ENCODE measurements at places on chromosomes 5 and 9.

DNA sequence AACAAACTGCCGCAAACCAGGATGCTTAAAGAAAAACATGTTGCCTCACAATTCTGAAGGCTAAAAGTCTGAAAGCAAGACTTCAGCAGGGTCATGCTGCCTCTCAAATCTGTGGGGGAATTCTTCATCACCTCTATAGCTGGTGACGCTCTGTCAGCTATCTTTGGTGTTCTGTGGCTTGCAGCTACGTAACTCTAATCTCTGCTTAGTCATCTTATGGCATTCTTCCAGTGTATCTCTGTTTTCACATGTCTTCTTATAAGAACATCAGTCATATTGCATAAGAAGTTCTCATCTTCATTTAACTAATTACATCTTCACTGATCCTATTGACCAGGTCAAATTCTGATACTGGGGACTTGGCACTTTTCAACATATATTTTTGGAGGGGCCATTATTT, 243.0 kb downstream of the CDH10 start:
- DNase-seq: no peak

- DNase-seq: no peak
These were observed 117.2 kb downstream of the GADD45G start for GRCh38 chr9:89721971-89722530.

- peak; percentile 41 for DNase-seq
These were observed 38.9 kb downstream of the SERINC5 start for GRCh38 chr5:80216753-80217596.

DNA sequence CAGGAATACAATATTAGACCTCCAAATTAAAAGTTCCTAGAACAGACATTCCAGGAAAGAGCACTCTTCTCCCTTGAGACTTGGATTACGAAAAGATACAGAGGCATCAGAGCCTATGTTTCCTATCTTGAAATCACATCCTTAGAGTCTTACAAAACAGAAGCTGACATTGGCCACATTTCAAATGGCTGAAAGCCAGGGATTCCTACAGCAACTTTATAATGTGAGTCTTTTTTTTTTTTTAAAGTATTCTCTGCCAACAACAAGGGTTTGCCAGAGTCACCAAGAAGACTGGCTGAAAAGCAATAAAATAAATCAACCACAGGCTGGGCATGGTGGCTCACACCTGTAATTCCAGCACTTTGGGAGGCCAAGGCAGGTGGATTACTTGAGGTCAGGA, 63.1 kb downstream of the TRPM6 start:
- DNase-seq: no peak

GRCh38 chr5:167820101-167820990, 471.1 kb upstream of the WWC1 start:
- no peak for DNase-seq

GRCh38 chr5:36310138-36310537, 8.4 kb upstream of the RANBP3L start:
- DNase-seq: no peak

- no peak for DNase-seq
These were observed 83.2 kb downstream of the DIRAS2 start for GRCh38 chr9:90559075-90560073.

DNA sequence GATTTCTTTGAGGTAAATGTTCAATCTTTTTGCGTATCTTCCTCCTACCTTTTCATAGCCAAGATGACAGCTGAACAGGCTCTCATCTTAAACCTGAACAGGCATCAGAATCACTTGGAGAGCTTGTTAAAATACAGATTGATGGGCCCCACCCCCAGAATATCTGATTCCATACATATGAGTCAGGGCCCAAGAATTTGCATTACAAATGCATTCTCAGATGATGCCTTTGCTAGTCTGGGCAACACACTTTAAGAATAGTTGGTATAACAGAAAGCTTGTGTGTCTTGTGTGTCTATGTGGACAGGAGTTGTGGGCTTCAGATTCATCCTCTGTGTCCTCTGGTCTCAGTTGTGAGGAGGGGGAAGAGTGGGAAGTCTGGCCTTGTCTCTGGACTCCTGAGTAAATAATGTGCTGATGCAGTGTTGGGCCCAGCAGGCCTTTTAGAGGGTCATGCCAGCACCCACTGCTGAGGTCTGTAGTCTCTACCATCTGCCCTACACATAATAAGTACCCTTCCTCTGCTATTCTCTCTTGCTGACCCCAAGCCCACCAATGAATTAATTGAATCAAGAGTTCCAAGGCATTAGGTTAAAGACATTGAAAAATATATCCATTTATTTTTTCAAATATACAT, 43.1 kb downstream of the PTCD2 start:
- DNase-seq: no peak

DNA sequence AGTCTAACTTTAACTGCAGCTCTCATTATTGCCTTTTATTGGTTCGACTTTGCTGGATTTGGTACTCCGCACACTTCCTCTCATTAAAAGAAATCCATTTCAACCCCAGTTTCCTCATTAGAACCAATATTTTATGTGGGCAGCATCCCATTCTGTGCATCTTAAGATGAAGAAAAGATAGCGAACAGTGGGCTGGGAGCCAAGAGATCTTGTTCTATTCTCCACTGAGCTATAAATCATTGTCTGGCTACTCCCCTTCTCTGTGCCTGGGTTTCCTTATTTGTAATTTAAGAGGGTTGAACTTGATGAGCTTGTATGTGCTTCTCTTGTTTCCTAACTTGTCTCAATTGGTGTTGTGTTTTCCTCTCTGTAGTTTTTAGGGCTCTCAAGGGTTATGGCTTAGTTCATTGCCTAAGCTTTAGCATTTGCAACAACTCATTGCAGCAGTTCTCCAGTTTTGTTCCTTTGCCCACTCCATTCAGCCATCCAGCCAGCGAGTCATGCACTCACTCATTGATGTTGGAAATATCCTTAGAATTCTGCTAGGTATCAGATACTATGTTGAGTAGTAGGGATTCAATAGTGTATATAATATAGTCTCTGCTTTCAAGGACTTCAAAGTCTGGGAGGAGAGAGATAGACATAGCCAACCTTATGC, 273.3 kb upstream of the TNC start:
- no peak for DNase-seq

DNA sequence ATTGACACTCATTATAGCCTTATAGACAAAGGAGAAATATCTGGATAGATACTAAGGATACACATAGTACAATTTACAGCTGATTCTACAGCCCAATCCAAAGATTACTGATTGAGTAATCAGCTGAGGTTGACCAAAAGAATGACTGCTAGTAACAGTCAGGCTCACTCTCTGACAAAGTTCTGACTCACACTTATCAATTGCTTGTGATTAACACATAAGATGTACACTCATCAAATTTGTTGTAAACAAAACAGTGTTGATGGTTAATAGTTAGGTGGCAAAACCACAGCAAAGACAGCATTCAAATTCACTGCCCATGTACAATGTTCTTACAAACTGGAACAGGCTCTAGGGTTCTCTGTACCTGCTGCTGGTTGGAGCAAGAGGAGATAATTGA, 422.7 kb downstream of the TLE1 start:
- DNase-seq: no peak

GRCh38 chr5:81147011-81147885, 85.9 kb upstream of the CKMT2 start:
- no peak for DNase-seq

GRCh38 chr5:157469073-157469472, 9.1 kb downstream of the NIPAL4 start:
- peak; percentile 16 for DNase-seq

- no peak for DNase-seq
These were observed 103.1 kb upstream of the SLC44A1 start for GRCh38 chr9:105141146-105141975.

GRCh38 chr5:44884036-44884435, 75.3 kb downstream of the MRPS30 start:
- no peak for DNase-seq

GRCh38 chr5:130074820-130075219, 170.6 kb downstream of the CHSY3 start:
- DNase-seq: no peak

DNA sequence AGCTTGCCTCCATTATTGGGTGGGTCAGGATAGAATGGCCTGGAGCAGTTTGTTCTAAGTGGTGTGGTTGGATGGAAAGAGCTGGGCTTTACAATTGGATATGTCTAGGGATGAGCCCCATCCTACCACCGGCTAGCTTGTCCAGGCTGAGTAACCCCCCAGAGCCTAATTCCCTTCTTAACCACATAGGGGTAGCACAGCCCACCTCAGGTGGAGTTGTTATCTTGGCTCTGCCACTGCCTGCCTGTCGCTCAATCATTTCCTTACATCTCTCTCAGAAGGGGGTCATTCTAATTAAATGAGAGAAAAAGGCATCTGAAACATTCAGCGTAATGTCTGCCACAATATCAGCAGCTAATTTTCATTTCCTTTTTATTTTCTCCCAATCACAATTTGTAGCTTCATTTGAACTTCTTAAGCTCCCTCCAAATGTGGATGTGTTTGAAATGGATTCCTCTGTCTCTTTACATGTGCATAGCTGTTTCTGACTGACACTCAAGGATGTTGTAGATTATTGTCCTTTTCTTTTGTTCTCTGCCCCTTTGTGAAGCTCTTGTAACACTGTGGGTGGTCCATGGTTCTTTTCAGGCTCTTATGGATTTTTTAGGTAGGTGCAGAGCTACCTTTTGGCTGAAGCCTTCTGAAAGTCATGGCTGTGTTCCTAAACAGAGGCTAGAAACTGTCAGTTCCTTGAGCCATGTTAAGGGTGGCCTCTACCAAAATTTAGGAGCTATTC, 383.1 kb upstream of the KLF4 start:
- no peak for DNase-seq

- no peak for DNase-seq
These were observed 564.7 kb downstream of the CDH10 start for GRCh38 chr5:24080046-24080445.

GRCh38 chr5:126875303-126875785, 98.4 kb downstream of the LMNB1 start:
- no peak for DNase-seq

DNA sequence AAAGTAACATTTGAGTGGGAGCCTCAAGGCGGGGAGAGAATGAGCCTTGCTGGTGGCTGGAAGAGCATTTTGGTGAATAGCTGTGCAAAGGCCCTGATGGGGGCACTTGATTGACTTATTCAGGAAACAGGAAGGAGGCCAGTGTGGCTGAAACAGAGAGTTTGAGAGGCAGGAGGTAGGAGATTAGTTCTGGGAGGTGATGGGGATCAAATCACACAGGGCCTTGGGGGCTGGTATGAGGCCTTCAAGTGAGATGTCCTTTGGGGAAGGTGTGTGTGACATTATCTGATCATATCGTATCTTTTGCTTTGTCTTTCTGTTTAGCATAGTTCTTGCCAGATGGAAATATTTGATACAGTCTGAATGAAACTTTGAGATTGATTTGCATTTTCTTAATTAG, 172.3 kb downstream of the TENT4A start:
- DNase-seq: no peak

DNA sequence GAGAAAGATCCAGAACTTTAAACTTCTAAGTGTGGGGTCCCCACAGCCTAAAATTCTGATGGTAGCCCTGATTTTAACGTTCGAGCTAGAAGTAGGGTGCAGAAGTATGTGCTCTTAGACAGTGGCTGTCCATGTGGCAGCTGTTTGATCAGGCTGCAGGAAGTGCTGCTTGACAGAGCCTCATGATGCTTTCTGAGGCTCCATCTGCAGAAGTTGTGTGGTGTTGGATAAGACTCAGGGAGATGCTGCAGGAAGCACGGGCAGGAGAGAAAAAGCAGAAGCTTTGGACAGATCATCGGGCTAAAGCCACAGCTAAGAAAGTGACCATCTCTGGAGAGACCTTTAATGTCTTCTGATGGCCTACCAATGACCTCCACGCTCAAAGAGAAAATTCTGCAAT, 8.1 kb downstream of the MTMR12 start:
- DNase-seq: no peak

DNA sequence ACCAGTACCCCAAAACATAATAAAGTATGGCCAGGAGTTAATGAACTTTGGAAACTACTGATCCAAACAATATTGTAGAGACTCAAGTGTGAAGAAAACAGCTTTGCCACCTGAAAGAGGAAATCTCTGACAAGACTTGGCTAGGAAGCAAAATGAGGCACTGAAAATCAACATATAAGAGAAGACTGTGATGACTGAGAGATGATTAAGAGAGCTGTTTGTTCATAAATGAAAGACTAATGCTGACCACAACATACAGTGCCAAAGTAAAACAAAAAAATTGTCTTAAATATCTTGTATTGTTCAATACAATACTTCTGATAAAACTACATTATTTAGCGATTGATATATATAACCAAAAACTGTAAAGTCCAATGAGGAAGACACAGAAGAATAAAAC, 7.2 kb downstream of the RC3H2 start:
- no peak for DNase-seq

GRCh38 chr5:76947082-76947503, 5.8 kb upstream of the CRHBP start:
- DNase-seq: no peak

GRCh38 chr5:72472666-72473422, 34.4 kb downstream of the ZNF366 start:
- DNase-seq: no peak

DNA sequence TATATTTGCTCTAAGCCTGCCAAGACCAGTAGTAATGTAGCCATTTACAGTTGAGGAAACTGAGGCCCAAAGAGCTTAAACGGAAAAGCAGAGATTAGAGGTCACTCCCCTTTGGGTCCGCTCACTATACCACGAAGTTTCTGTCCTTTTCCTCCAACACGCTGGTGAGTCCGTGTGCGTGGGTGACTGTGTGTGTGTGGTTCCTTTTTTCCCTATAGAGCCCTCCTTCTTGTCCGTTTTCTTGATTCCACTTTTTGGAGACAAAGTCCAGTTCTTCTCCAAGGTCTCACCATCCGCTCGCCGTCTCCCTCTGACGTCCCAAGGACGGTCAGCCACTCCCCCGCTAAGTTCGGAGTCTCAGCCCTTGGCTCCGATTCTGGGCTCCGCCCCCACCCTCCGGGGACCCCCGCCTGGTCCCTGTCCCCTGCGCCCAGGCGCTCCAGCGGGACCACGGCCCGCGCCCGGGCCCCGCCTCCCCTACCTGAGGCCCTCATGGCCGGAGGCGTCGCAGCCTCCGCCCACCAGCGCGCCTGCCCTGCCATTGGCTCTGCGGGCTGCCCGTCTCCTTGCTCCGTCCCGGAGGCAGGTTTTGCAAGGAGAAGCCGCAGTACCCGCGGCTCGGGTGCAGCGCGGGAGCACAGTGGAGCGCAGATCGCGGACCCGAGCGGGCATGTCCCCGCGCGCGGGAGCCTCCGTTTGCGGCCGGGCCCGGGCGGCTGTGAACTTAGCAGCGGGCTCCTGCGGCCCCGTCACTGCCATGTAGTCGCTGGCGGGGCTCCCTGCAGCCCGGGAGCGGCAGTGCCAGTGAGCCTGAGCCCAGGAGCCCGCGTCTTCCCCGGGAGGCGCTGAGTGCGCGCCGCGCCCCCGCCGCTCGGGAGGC, at the start of gene MAST4:
Gene MAST4, plus strand, starts transcription at position 638 of the 880 bp plus-strand sequence. CDS start 263 bp downstream, outside the sequence.
- DNase-seq: peak; percentile 13

GRCh38 chr5:60803712-60804111, 40.4 kb downstream of the ELOVL7 start:
- DNase-seq: no peak

DNA sequence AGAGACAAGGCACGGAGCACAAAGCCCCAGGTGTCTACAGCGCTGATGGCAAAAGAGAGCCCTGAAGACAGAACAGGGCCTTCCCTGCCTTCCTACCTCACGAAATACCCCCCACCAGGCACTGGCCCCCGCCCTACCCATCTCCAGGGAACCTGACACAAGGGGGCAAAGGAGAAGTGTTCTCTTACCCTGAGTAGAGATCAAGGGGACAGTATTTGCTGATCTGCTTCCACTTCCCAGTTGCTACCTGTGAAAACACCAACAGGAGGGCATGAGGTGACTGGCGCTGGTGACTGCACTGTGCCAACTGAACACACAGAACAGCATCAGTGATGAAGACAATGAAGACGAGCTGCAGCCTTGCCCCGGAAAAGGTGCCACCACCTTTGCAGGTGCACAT, 27.4 kb downstream of the IPPK start:
- DNase-seq: no peak

GRCh38 chr5:111280282-111280951, 56.2 kb downstream of the CAMK4 start:
- no peak for DNase-seq

Data from CD4-positive, alpha-beta T cell treated with Interleukin-2 at 100 ng/mL for 4 hours (primary cell).